Fibroblast of the conjunctiva (primary cell): ENCODE measurements at places on chromosomes 11 and 22.

GRCh38 chr22:31738566-31738965, 11.4 kb downstream of the PRR14L start:
- DNase-seq: no peak

DNA sequence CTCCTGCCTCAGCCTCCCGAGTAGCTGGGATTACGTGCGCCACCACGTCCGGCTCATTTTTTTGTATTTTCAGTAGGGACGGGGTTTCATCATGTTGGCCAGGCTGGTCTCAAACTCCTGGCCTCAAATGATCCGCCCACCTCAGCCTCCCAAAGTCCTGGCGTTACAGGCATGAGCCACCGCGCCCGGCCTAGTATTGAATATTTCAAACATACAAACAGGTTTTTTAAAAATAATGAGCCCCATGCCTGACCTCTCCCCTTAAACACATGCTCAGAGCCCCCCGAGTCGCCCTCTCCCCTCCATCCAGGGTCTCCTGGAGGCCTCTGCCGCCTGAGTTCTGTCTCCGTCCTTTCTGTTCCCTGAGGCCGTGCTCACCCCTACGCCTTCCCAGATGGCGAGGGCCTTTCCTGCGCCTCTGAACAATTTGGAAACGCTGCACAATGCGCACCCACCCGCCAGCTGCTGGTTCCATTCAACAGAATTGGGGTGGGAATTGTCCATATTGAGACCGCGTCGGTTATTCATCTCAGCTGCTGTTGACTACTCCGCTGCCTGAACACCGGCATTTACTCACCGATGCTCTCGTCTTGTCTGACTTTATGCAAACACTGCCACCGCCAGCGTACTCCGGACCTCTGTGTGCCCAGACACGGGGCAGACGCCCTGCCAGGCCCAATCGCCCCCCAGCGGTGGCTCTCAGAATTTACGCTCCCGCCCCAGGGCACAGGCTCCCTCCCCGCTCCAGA, 13.6 kb upstream of the RNH1 start:
- DNase-seq: no peak

DNA sequence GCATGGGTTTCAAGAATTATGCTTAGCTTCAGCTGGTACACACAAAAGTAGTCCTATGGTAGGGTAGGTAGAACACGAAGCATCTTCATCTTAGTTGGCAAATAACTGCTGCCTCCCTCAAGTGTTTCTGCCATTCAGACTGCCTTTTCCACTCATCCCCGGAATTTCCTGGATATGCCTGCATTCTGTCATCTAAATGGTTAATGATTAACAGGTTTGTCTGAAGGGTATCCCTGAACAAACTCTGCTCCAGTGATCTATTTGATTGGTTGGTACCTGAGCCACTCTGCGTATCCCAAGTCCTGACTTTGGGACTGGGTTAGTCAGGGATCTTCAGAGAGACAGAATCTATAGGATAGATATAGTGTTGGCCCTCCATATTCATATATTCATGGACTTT, 272.3 kb upstream of the RAG2 start:
- no peak for DNase-seq

DNA sequence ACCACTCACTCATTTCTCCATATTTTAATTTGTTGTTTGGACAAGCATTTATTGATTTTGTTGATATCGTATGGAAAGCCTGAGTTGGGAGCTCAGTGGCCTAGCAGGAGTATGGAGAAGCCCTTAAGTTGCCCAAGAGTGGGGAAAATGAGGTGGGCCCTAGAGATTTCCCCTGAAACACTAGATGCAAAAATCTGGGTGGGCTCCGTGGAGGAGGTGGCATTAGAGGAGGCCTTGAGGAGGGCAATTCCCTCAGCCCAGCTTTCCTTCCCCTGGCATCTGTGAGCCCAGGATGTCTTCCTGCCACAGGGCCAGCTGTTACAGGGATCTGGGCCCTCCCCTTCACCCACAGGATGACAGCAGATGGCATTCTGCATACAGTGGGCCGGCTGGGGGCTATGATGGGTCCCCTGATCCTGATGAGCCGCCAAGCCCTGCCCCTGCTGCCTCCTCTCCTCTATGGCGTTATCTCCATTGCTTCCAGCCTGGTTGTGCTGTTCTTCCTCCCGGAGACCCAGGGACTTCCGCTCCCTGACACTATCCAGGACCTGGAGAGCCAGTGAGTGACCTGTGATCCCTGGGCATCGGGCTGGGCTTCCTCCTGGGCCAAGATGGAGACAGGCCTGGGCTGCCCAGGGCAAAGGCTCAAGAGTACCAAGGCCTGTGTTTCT, 21.6 kb upstream of the SLC22A12 start:
- DNase-seq: no peak

- no peak for DNase-seq
Observed at GRCh38 chr22:42716649-42717127, 4.0 kb downstream of the A4GALT start.

DNA sequence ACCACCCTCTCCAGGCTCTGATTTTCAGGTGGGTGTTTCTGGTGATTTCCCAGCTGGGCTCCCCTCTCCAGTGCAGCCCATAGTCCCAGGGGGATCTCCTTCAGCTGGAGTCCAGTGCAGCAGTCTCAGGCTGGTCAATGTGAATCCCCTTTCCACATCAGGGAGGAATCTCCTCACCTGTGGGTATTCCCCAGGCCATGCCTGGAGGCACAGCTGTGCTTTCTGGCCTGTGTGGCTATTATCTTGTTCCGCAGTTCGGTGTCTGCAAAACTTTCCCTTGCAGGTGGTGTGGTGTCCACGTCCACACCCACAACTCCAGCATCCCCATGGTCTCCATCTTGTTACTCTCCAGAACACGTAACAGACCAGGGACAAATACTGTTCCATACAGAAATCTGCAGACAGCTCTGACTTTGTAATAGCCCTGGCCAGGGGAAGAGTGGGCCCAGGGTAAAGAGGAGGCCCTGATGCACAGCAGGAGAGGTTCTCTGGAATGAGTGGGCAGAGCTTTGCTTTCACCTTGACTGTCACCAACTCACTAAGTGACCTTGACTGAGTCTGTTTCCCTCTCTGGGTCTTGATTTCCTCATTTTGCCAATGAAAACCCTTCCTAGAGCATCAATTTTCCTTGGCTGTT, 183.2 kb downstream of the CSNK2A3 start:
- no peak for DNase-seq

DNA sequence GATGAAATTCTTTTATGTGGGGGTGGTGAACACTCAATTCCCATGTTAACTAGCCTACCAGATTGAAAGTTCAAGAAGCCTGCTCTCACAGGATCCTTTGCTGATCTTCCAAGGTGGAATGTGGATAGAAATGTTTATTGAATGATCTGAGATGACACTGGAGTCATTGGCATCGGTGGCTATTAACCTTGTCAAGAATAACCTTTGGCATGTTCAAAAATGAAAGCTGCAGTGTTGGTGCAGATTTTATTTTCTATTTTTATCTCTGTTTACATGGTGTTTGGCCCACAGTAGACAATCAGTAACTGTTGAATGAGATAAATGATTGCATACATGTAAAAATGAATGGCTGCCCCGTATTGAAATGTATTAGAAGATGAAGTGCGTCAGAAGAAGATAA, 19.0 kb downstream of the MCAM start:
- no peak for DNase-seq

GRCh38 chr11:128563308-128563707, 24.1 kb downstream of the ETS1 start:
- DNase-seq: no peak

DNA sequence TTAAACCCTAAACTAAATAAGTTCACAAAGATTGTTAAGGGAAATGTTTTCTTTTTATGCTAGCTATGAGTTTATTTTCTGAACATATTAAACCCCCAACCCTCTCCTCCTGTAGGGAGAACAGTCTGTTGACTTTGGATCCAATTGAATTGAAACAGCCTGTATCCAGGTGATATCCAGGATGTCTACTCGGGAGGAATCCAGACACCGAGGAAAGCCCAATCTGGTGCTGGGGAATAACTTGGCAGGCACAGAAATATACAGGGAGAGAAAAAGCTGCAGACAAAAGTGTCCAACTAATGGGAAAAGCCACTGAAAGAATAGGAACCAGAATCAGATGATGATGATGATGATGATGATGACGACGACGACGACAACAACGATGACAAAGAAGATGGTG, 93.9 kb upstream of the API5 start:
- DNase-seq: no peak

DNA sequence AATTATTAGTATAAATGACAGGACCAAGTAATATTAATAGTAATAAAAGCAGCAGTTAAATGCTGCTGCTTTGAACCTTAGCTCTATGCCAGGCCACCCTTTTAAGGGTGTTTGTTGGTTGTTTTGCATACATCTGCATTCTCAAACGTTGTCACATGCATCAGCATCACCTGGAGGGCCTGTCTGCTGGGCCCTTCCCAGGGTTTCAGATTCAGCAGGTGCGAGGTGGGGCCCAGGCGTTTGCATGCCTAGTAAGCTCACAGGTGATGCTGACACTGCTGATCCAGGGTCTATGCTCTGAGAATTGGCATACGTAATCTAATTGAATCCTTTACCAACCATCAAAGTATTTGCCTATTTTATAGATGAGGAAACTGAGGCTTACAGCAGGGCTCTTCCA, 246.5 kb downstream of the CADM1 start:
- DNase-seq: no peak

- no peak for DNase-seq
Observed at GRCh38 chr11:115217726-115218311, 286.4 kb downstream of the CADM1 start.

DNA sequence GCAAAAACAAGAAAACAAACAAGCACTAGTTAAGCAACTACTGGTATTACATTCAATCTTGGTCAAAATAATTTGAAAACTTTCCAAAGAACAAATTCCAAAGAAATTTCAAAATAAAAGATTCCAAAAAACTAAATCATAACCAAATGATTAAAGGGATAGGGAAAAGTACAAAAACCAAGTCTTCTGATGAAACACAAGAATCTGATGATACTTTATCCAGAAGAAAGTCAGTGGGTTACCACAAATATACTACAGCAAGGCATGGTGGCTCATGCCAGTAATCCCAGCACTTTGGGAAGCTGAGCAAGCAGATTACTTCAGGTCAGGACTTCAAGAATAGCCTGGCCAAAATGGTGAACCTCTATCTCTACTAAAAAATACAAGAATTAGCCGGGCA, 59.1 kb downstream of the NUP98 start:
- DNase-seq: no peak

DNA sequence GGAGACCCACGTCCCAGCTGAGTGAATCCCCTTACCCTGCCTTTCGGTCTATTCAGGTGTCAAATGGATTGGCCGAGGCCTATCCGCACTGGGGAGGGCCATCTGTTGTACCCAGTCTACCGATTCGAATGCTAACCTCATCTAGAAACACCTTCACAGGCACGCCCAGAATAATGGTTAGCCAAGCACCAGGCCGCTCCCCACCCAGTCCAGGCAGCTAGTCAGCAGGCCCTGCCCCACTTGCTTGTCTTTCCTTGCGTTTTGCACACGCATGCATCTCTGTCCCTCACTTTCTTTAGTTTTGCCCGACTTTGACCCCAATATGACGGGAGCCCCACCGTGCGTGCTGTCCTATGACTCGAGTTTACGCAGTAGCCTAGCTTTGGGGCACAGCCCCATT, 31.7 kb downstream of the PARVB start:
- DNase-seq: no peak

DNA sequence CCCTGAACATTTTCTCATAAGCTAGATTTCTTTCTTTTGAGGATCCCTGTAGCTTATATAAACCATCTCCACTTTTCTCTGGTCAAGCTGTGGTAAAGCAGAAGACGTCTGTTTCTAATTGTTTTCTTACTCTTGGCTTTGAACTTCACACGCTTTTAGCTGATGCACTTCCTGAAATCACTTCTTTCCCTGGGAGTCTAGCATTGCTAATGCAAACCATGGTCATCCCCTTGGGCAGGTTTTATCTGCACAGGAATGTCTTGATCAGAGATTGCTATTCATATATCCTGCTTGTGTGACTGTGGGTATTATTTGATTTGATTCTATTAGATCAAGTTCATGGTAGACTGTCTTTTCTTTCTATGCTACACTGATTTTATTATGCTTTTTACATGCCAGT, 199.2 kb upstream of the POU2AF2 start:
- no peak for DNase-seq

DNA sequence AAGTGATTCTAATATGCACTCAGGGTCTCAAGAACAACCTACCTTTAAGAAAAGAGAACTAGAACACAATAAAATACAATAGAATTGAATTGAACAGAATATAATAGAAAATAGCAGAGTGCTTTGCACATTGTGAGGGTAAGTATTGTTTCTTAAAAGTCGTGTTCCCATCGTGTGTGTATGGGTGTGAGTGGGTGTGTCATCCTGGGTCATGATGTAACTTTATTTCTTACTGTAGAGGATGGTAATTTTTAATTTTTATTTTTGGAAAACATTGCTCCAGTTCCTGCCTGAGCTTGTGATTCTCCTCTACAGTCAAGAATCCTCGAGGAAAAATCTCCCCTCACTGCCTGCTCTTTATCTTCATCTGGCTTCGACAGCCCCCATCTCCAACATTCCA, 75.7 kb upstream of the CSNK2A3 start:
- no peak for DNase-seq

DNA sequence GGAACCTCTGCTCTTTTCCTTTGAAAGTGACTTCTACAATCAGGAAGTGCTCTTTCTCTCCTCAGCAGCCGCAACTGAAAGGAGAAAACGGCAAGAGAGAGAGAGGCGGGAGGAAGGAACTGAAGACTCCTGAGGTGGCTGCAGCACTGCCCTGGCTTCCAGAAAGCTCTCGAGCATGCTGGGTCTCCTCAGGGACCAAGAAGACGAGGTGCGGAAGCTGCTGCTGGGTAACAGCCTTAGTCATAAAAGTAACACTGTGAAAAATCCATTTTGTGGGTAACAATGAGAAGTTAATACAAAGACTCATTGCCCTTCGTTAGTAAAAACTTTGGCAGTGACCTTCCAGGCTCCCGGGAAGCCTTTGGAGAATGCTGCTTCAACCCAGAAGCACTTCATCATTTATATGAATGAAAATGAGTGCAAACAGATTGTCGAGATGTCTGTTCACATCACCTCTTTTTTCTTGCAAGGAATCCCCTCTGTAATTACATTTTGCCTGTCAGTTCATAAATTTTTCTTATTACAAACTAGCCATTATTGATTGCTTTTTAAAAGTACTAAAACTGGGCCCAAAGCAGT, 473.4 kb downstream of the SOX6 start:
- no peak for DNase-seq

DNA sequence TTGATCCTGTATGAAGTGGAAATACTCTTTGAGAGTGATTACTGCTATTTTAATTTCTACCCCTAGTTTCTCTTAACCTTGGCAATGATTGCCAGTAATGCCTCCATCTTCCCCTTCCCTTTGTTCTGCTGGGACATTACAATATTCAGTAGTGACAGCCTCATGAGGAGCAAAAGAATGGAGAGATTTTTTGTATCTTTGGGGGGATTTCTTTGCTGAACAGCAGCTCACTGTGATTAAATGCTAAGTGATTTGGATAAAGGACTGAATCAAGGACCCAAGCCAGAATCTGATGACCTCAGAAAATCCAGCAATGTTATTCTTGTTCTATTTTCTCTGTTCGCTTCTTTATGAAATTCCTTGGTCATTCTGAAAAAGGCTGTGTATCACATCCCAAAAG, 7.0 kb upstream of the SLC1A2 start:
- no peak for DNase-seq

- no peak for DNase-seq
Observed at GRCh38 chr11:119774172-119774763, 45.3 kb upstream of the NECTIN1 start.

- DNase-seq: no peak
Observed at GRCh38 chr11:45450189-45450588, 164.0 kb upstream of the SYT13 start.

GRCh38 chr11:783581-784015, 6.3 kb downstream of the CEND1 start:
- DNase-seq: peak; percentile 88

GRCh38 chr11:19241260-19242178, 774 bp upstream of the E2F8 start:
- DNase-seq: no peak
